NCI-H510A (cell line): ENCODE measurements at places on chromosomes 3 and 15.

DNA sequence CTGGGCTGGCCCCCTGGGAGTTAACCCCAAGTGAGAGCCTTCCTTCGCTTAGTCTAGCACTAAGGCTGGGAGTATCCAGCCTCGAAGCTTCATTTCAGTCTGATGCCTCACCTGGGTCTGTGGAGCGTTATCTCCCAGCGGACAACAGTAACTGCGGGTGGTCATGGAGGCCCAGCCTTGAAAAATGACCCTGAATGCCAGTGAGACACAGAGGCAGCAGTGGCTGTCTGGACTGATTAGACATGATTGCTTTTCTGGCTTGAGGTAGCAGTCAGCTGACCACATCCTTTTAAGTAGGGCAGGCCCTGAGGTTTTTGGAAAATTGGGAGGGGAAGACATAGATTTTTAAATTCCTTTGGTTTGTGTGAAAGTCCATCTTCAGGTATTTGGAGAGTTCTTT, 28.2 kb upstream of the TRIM59 start:
- DNase-seq: no peak

GRCh38 chr3:64234571-64234970, 9.3 kb upstream of the PRICKLE2 start:
- no peak for DNase-seq

- DNase-seq: no peak
Measured at GRCh38 chr3:157066335-157067098, 93.4 kb downstream of the CCNL1 start.

GRCh38 chr3:17894434-17895060, 152.1 kb upstream of the TBC1D5 start:
- no peak for DNase-seq
